T follicular helper cell (primary cell): ENCODE measurements at places on chromosomes 12 and 14.

DNA sequence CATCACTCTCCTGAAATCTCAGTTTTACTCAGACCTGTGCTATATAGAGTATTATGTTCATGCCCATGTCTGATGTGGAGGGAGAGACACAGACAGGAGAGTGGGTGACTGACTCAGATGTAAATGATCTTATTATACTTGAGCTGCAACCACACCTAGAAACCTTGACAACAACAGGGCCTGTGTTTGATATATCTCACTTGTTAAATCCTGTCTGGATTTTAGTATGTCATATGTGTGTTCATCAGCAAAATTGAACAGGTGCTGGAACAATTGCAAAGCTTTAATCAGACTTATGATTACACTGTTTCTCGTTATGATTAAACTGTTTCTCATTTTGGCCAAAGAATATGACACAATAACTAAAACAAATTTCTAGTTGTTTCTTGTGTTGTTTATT lies 37.7 kb downstream of the DIP2B start:
- DNase-seq = no peak

- no peak for DNase-seq
These were observed 86.3 kb downstream of the IRF2BPL start for GRCh38 chr14:76941946-76942805.

DNA sequence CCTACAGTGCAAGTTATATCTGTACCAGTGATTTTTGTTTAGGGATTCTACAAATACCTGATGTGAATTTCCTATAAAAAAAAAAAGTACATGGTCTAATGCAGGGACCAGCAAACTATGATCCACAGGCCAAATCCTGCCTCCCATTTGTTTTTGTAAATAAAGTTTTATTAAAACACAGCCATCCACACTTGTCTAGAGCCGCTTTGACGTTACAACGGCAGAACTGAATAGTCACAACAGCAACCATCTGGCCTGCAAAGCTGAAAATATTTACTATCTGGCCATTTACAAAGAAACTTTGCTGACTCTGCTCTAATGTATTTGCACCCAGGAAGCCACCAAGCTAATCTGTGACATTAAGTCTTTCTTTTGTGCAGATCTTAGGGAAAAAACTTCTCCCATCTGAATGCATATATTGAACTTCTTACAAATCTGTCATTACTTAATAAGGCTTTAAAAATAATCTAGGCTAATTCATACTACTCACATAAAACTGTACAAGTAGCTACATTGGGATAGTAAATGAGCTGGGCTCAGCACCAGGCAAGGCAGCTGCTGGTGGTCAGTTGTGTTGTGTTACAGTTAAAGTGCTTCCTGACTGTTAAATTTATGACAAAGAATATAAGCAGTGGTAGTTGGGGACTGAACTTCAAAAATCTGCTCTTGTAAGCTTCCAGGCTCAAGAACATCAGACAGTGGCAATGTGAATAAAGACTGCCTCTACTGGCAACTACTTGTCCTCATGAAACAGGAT lies 303.3 kb downstream of the MED13L start:
- DNase-seq = no peak

DNA sequence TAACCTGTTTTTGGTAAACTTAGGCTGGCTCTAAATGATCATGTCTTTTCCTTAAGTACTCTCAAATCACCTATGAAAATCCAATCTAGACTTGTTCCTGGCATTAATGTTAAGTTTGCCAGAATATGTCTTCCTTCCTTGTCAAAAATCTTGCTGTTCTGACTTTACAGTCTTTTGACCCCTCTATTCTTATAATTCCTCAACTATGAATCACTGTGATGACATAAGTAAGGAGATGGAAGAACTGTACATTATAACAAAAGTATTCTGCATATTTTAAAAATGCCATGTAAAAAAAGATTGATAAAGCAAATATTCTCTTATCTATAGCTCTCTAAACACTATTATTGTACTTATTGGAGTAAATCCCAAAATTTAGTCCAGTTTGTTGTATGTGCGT lies 51.4 kb upstream of the BAZ1A start:
- DNase-seq = no peak

DNA sequence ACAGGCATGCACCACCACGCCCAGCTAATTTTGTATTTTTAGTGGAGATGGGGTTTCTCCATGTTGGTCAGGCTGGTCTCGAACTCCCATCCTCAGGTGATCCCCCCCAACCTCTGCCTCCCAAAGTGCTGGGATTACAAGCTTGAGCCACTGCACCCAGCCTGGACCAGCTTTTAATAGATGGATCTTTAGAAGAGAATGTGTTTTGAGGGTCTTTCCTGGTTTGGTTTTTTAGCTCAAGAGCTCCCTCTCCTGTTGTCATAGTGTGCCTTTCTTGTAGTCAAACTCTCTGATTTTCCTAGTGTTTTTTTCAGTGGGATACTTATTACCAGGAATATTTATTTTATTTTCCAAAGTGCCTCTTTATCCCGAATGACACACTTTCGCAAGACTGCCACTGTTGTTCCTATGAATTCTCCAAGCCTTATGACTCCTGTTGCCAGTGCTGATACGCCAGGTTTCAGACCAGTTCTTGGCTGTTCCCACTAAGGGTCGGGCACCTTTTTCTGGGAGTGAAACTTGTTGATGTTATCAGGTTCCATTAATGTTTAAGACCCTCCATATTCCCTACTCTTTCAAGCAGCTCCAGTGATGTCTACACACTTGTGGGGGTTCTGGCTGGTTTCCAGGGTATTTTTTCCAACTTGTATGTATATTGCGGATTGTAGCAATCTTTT lies 31.5 kb upstream of the LIMA1 start:
- no peak for DNase-seq
